CD4-positive, alpha-beta T cell treated with Interleukin-15 for 1 hour (primary cell): ENCODE measurements at places on chromosomes 1 and 21.

DNA sequence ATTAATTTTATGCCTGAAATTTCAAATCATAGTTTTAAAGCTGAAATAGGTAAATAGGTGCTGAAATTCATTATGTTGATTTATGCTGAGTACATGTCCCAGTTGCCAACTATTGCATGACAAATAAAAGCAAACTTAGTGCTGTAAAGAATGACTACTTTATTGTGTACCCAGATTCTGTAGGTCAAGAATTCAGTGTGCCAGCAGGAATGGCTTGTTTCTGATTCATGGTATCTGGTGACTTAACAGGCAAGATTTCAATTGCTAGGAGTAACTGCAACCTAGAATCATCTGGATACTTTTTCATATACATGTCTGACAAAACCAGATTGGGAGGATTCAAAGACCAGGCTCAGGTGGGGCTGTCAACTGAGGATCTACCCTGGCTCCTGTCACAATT lies 678.4 kb upstream of the ADAMTS5 start:
- no peak for DNase-seq

DNA sequence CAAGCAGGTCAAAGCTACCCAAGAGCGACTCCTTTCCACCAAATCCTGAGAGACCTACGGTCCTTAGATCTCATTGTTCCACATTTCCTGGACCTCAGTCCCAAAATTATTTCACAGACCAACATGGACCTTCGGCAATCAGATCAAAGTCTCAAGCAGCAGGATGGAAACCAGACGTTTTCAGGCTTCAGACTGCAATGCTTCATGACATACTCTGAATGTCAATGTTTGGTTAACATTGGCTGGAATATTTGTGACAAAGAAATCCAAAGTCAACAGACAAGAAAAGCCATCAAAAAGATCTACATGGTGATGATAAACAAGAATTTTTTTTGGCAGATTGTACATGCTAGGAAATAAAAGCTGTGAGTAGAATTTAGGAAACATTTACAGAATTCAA lies 1057.3 kb downstream of the ADGRL2 start:
- no peak for DNase-seq

DNA sequence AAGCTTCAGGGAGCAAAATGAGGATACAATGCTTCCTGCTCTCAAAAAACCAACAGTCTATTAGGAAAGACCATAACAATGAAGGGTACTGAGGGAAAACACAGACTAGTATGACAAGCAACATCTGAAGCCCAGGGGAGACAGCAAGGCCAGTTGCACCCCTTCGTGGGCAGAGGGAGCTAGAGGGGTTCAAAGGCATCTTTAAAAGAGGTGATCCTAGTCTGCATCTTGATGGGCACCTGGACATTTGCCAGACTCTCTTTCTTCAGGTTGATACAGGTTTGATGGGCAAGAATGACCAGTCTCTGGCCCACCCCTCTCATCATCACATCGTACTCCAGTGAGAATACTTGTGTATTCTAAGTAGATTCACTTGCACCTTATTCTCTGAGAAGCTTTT lies 177.7 kb downstream of the VAV3 start:
- DNase-seq, result peak; percentile 57

GRCh38 chr1:85172684-85173337 lies 28.0 kb downstream of the SYDE2 start:
- DNase-seq, result no peak

- no peak for DNase-seq
Observed at GRCh38 chr1:182968151-182968741, 15.3 kb upstream of the SHCBP1L start.

GRCh38 chr21:31198575-31198974 lies 145.5 kb downstream of the TIAM1 start:
- DNase-seq, result no peak

DNA sequence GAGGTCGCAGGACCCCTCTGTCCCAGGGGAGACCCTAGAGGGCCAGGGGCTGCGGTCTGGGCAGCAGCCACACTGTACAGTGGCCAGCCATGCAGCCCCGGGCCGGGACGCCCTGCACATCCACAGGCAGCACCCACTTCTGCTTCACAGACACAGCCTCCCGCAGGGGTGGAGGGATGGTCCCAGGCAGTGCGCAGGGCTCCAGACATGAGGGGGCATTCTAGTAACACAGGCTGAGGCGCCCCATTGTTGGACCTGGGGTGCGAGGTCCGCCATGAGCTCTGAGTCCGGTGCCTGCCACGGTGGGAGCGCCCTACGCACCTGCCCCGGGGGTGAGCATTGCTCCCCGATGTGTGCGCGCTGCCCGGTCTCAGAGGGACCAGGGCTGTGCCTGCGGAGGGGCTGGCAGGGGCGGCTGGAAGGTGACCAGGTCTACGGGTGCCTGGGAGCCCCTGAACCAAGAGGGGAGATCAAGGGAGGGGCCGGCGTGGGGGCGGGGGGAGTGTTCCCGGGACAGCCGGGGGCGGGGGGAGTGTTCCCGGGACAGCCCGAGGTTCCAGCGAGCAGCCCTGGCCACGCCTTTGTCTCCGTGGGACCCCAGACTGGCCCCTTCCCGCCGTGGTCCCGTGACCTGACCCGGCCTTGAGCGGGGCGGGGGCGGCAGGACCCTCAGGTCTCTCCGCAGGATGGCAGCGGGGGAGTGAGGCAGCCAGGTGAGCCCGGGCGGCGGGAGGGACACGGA lies 4.5 kb downstream of the MMEL1 start:
- DNase-seq, result no peak

- DNase-seq, result no peak
Observed at GRCh38 chr1:30382496-30382895, 340.9 kb downstream of the MATN1 start.

- no peak for DNase-seq
Observed at GRCh38 chr1:34915521-34915920, 13.9 kb downstream of the DLGAP3 start.

GRCh38 chr1:223110952-223111351 lies 32.1 kb downstream of the TLR5 start:
- DNase-seq, result no peak

- no peak for DNase-seq
Observed at GRCh38 chr1:206891412-206891811, 5.8 kb upstream of the IL24 start.

GRCh38 chr1:229003233-229004031 lies 267.5 kb upstream of the RAB4A start:
- no peak for DNase-seq

DNA sequence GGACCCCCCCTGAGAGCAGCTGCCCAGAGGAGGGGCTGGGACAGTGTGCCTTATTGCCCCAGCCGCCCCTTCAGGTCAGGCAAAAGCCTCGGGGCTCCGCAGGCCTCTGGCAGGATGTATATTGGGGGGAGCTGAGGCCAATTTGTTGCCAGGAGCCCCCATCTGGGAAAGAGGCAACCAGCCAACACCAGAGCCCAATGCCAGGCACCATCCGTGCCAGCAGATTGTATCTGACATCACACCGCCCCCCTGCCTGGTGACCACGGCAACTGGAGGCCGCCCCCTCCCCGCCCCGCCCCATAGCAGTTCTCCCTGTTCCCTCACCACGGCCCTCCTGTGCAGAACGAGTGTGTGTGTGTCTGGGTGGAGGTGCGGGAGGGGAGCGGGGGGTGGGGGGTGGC lies 3.6 kb upstream of the PLEKHG5 start:
- DNase-seq, result no peak
